Glomerular endothelial cell (primary cell): ENCODE measurements at places on chromosomes 1 and 21.

DNA sequence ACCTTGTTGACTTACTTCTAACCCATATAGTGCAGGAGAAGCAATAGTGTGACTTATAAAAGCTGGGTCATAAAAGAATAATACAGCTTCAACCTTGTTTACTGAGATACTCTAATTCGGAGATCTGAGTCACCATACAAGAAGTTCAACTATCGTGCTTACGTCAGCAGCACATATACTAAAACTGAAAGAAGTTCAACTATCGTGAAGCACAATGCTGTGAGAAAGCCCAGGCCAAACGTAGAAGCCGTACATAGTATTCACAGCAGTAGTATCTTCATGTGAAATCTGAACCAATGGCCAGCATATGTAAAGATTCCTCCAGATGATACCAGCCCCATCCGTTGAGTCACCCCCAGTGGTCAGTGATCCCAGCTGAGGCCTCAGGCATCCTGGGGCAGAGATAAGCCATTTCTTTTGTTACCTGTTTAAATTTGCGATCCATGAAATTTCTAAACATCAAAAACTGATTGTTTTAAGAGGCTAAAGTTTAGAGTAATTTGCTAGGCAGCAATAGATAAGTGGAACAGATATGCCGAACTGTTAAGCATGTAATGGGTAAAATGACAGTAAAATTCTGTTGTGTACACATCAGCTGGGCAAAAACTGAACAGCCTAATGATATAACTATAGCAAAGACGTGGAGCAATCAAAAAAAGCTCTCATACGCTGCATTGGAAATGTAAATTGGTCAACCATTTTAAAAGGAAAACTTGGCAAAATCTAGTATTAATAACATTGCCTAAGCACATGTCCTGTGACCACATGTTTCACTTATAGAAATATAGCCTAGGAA lies 53.9 kb upstream of the SAMD13 start:
- DNase-seq, result peak; percentile 91

- no peak for DNase-seq
Observed at GRCh38 chr1:27889506-27889905, 17.2 kb downstream of the THEMIS2 start.

DNA sequence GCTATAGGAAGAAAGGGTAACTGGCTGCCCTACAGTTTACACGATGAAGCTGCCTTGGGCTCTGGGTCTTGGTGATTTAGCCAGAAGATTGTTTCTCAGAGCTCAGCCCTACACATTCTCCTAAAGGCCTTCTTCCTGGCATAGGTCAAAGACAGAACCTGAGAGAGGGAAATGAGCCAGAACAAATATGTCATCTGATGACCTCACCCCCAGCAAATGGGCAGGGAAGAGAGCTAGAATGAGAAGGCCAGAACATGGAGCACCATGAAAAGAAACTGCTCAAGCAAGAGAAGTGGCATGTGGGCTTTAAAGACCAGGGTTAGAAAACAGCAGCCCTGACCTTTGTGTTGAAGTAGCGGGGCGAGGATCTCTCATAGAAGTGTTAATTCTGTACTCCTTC lies 5.5 kb upstream of the ILDR2 start:
- DNase-seq, result no peak

DNA sequence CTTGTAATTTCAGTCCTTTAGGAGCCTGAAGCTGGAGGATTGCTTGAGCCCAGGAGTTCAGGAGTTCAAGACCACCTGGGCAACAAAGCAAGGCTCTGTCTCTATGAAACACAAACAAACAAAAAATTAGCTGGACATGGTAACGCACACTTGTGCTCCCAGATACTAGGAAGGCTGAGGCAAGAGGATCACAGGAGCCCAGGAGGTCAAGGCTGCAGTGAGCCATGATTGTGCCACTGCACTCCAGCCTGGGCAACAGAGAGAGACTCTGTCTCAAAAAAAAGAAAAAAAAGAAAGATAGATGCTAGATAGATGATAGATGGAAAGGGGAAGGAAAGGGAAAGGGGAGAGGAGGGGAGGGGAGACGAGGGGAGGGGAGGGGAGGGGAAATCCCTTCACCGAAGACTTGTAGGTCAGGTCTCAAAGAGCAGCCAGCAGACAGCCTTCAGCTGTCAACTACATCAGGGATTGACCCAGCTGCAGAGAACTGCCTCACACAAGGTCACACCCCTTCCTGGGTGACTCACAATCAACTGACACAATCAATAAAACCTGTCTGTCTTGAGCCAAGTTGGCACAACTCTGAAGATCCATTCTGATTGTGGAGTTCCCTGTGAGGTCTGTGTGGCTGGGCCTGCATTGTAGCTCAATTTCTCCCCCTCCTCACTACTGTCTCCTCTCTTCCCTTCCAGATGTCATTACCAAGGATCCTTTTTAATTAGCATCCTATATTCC lies 200.6 kb downstream of the RGS7 start:
- no peak for DNase-seq
